ENCODE measurements at places on chromosomes 7 and 10. TPM values are rescaled to one million over a fixed set of nuclear protein-coding genes. Genes with fewer than 3 reads are reported as not detected.

The HOXA9 gene
- not detected for polyA plus RNA-seq

The NAT16 gene
- polyA plus RNA-seq: not detected

The FGFR2 gene
- polyA plus RNA-seq: 3.8 TPM

The CDH23 gene
- 1.8 TPM for polyA plus RNA-seq

The PLEKHA8 gene
- 3.8 TPM for polyA plus RNA-seq

The CFAP70 gene
- 0.45 TPM for polyA plus RNA-seq

Data from small intestine (tissue), 16 donors.